NCI-H2107 (cell line): ENCODE measurements at places on chromosomes 7 and 10.
A peak's percentile ranks its signal among the peaks of the same experiment; 100 is the strongest.

GRCh38 chr10:51574248-51575048 is 124.9 kb downstream of the CSTF2T start:
- no peak for DNase-seq

DNA sequence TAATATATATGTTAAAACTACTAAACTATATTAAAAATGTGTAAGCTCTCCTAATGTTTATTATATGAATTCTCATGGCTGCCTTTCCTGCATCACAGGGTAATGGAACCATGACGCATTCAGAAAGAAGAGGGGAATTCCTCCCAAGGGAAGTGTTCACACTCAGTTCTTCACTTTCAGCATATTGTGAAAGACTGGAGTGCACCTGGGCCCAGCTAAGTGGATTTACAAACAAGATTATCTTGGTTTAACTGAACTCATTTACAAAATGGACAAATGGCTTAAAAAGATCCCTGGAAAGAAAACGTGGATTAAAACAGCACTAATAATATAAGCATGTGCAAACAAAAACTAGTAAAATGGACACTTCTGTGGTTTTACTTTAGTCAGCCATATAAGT is 149.8 kb downstream of the DOCK4 start:
- DNase-seq: peak; percentile 63

- no peak for DNase-seq
These were observed 3.9 kb upstream of the PURB start for GRCh38 chr7:44889086-44889781.

GRCh38 chr7:20558963-20559716 is 56.3 kb upstream of the ABCB5 start:
- DNase-seq: no peak

- no peak for DNase-seq
These were observed 84.2 kb upstream of the LRRN3 start for GRCh38 chr7:111006691-111007090.

- no peak for DNase-seq
These were observed 271.3 kb upstream of the CACNA2D1 start for GRCh38 chr7:82714883-82715282.

- DNase-seq: no peak
These were observed 125.3 kb upstream of the STARD3NL start for GRCh38 chr7:38052786-38053185.

GRCh38 chr7:82840061-82840460 is 322.6 kb downstream of the PCLO start:
- no peak for DNase-seq

- DNase-seq: peak; percentile 64
These were observed at the start of the genes ECD and FAM149B1 for GRCh38 chr10:73167783-73168464. ECD (minus strand) TSS chr10:73168008; CDS start chr10:73163937, 4,071 bp downstream. FAM149B1 (plus strand) TSS chr10:73168119; CDS start chr10:73168340, 221 bp downstream.

DNA sequence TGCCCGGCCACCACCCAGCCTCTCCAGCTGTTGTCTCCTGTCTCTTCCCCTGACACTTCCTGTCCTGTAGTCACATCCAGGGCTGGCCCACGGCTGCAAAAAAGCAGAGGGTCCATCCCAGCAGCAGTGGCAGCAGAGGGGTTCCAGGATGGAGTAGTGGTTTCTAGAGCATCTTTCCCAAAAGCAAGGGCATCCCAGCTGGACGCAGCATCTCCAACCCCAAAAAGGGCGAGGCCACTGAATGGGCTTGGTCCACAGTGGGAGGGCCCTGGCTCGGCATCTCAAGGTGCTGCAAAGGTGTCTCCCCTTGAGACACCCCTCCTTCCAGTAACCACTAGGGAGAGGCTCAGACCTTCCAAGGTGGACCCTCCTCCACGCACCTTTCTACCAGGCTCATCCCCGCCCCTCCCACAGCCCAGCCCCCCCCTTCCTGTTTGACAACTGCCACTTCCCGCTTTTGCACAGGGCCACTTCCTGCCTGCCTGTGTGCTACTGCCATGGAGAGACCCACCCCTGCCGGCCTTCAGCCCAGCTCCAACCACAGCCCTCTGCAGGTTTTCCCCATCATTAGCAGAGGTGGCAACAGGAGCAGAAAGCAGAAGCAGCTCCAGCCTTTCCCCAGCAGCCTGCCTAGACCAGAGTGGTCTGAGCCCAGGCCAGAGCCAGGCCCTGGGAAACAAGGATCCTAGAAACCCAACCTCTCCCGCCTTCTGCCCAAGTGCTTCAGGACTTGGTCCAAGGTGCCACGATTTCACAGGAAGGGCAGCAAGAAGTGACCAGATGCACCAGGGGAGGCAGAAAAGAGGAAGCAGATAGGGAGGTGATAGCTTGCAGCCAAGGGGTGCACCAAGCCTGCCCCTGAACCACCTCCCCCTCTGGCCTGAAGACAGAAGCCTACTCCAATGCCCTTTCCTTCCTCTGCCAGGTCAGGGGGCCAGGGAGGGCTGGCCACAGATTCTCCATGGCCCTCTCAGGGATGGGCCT is 8.6 kb downstream of the CAMK2G start:
- DNase-seq: no peak

GRCh38 chr10:131078131-131078881 is 233.2 kb downstream of the TCERG1L start:
- no peak for DNase-seq

GRCh38 chr10:129033790-129034272 is 433.2 kb upstream of the MGMT start:
- DNase-seq: no peak

GRCh38 chr7:117997862-117998825 is 124.9 kb upstream of the CTTNBP2 start:
- no peak for DNase-seq

DNA sequence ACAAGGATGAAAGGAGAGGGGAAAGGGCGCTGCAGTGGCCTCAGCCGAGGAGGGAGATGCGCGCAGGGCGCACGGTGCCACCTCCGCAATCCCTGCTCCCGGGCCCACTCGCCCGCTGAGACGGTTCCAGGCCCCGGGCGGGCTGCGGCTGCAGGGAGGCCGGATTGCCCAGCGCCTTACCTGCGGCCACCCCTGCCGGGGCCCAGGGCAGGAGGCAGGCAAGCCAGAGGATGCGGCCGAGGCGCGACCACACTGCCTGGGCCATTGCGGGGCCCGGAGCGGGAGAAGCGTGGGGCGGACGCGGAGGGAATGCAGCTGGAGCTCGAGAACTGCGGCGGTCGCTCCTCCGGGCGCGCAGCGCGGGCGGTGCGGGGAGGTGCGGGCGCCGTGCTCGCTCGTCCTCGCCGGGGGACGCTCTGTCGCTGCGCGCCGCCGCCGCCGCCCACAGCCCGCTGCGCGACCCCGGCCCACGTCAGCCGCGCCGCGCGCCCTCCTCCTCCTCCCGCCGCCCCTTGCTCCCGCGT is at the start of gene TMEM130:
TMEM130 (minus strand) TSS at position 418 of the 524 bp plus-strand sequence; CDS start at position 265, 153 bp downstream.
- DNase-seq: no peak

- no peak for DNase-seq
These were observed 503.9 kb downstream of the KIF20B start for GRCh38 chr10:90205340-90205739.

DNA sequence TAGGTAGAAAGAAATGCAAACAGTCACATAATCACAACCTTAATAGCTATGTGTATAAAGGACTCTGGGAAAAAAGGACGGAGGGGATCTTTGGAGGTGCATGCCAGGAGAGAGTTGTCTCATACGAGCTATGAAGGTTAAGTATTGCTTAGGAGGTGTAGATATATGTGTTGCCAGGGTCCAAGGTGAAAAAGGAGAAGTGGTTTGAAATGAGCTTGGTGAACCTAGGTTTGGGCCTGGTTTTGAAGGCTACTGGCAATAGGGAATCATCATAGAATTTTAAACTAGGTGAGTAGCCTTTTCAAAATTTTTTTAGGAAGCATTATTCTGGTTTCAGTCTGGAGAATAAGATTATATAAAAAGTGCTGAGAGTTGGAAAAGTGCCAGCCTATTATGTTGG is 336.8 kb downstream of the AUTS2 start:
- no peak for DNase-seq

DNA sequence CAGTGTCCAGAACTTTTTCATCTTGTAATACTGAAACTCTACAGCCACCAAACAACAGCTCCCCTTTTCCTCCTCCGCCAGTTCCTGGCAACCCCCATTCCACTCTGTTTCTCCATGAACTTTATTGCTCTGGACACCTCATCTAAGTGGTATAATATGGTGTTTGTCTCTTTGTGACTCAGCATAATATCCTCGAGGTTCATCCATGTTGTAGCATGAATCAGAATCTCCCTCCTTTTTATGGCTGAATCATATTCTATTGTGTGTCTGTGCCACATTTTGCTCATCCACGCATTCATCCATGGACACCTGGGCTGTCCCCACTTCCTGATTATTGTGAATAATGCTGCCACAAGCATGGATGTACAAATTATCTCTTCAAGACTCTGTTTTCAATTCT is 124.4 kb upstream of the FGFR2 start:
- no peak for DNase-seq

- no peak for DNase-seq
These were observed 69.2 kb downstream of the SDK1 start for GRCh38 chr7:3370068-3370830.

DNA sequence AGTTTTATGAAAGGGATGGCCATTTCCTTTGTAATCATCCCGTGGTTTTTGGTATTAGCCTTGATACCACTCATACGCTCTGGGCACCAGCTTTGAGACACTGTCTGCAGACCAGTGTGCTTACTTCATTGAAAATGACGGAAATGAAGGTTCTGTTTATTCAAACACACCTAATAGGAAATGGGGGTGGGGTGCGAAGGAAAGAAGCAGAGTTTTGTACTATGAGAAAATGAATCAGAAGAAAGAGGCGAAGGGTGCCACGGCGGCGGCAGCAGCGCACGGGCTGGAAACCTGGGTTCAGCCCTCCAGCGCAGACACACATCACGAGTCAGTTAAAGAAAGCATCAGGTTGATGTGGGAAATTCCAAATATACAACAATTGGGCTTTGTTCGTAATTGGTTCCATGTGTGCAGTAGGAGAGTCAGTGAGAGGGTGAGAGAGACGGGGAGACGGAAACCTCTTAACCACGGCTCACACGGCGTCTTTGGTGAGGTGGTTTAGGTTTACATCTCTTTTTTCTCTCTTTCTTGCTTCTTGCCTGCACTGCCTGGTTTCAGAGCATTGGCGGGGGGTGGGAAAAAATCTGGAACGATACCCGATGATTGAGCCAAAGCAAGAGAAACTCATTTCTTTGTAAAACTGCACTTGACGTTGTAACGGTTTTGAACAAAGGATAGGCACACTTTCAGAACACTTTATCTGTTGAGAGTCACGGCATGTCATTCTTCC is 321.2 kb downstream of the FRMD4A start:
- no peak for DNase-seq

GRCh38 chr7:22831602-22832305 is 9.1 kb upstream of the TOMM7 start:
- DNase-seq: no peak

DNA sequence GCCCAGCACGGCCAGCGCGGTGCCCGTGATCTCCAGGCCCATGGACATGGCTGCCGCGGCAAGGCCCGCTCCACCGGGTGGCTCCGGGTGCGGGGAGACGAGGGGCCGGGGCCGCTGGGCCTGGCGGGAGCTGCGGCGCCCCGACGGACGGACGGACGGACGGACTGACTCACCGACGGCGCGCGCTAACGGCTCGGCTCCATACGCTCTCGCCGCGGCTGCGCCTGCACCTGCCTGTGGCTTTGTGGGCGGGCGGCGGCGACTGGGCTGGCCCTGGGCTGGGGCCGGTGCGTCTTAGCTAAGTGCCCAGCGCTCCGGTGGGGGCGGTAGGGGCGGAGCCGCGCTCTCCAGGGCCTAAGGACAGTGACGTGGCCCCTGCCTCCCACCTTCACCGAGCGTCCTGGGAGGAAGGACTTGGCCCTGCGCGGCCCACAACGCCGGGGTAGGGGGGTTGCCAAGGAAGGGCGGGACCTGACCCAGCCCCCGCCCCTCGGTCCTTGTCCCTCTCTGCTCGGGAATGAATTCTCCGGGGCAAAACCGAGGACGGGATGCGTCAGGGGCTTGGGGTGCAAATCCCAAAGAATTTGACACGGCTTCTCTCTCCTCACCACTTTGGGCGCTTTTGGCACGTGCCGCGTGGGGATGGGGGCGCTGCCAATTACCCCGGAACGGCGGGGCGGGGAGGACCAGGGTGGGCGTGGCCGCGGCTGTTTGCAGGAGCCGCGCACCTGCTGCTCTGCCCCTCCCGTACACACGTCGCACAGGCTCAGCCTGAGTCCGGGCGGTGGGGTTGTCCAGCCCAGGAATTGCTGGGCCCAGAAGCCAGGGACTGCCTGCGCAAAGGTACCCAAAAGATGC is at the start of gene CLDN3:
CLDN3 (minus strand) TSS at position 269 of the 858 bp plus-strand sequence; CDS start at position 48, 221 bp downstream.
- peak; percentile 91 for DNase-seq

GRCh38 chr10:88565072-88565471 is 18.0 kb downstream of the RNLS start:
- no peak for DNase-seq

- DNase-seq: no peak
These were observed 17.2 kb downstream of the ANK3 start for GRCh38 chr10:60372436-60372835.

GRCh38 chr7:44291066-44291732 is 34.2 kb downstream of the CAMK2B start:
- no peak for DNase-seq

DNA sequence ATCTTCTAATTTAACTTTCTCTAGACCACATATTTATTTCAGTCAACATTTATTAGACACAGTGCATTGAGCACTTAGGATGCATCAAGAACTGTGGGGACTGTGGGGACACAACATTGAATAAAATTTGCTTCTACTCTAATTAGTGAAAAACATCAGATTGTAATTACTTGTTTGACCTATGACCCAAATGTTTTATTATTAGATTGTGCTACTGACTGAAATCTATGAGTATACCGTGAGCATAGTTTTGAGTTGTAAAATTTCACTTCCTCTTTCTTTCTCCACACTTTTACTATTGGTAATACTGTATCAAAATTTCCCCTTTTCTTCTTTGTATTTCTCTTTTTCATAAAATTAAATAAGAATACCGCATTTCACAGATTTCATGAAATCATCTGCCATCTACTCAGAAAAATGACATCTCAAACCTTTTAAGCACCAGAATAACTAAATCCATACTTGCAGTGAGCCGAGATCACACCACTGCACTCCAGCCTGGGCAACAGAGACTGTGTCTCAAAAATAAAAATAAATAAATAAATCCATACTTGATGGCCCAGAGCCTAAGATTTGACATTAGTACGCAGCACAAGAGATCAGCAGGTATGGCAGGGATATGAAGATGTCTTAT is 25.4 kb upstream of the INPP5F start:
- DNase-seq: no peak

- DNase-seq: no peak
These were observed 20.8 kb downstream of the ACSM6 start for GRCh38 chr10:95214793-95215192.

DNA sequence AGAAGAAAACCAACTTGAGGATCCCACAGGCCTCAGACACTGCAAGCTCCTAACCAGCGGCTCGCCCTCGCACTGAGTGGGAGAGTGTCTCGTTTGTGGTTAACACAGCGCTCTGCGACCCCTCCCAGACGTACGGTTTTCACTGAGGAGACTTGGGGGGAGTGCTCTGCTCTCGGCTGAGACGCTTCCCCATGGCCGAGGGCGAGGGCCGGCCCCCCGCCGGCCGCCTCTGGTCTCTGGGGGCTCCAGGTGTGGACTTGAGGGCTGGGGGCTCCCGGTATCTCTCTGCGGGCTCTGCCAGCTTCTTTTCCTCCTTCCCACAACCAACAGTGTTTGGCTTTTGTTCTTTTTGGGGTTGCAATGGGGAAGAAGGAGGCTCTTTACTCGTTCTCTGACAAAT is 118.7 kb downstream of the LARP4B start:
- no peak for DNase-seq
